ENCODE measurements at places on chromosomes 13 and 19. TPM values are rescaled to one million over a fixed set of nuclear protein-coding genes. Genes with fewer than 3 reads are reported as not detected.

The PGLYRP1 gene
- not detected for total RNA-seq

The OR7C1 gene
- not detected for total RNA-seq

The CYP4F11 gene
- not detected for total RNA-seq

The ZNF577 gene
- 13.0 TPM for total RNA-seq

The KRTDAP gene
- not detected for total RNA-seq

The EML2 gene
- total RNA-seq, result 18.8 TPM

The TBC1D17 gene
- total RNA-seq, result 20.4 TPM

The FOXO1 gene
- 20.4 TPM for total RNA-seq

The PRKD2 gene
- total RNA-seq, result 12.2 TPM

The CTXN1 gene
- total RNA-seq, result 0.18 TPM

The GFY gene
- total RNA-seq, result not detected

The NOVA2 gene
- total RNA-seq, result 0.32 TPM
